Omental fat pad (tissue), 4 donors: ENCODE measurements at places on chromosomes 7 and 10.

- DNase-seq: no peak
These were observed 90.4 kb upstream of the MYO3A start for GRCh38 chr10:25843551-25844170.

DNA sequence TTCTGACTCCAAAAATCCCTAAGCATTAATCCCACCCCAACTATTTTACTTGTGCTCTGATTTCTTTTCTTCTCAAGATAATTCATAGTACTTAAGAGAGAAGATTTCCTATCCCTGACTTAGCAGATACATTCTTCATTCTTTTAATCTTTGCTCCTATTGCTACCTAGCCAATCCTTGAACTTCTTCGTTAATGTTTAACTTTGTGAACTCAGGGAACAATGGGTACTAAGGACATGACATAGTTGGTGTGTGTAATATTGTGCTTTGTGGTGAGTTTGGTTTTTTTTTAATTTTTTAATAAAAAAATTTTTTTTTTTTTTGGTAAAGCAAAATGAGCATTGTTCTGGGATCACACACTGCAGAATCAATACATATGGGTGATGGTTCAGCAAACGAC, 166.2 kb downstream of the CHCHD3 start:
- no peak for DNase-seq

GRCh38 chr7:44633254-44634186, 27.1 kb downstream of the OGDH start:
- no peak for DNase-seq

DNA sequence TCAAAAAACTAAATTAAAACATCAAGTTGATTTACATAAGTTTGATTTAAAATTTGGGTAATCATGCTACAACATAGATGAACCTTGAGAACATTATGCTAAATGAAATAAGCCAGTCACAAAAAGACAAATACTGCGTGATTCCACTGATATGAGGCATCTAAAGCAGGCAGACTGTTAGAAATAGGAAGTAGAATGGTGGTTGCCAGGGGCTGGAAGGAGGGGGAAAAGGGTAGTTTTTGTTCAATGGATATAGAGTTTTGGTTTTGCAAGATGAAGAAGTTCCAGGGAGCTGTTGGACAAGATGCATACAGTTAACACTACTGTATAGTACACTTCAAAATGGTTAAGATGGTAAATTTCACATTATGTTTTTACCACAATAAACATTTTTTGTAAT, 45.0 kb upstream of the IFRD1 start:
- no peak for DNase-seq

- DNase-seq: no peak
These were observed 5.2 kb upstream of the PRKAR2B start for GRCh38 chr7:107039199-107039900.

- no peak for DNase-seq
These were observed 18.4 kb upstream of the MACROH2A2 start for GRCh38 chr10:70034232-70034631.

GRCh38 chr10:87846023-87846422, 17.3 kb downstream of the KLLN start:
- no peak for DNase-seq

GRCh38 chr10:21715531-21716195, 181.6 kb downstream of the MLLT10 start:
- no peak for DNase-seq

DNA sequence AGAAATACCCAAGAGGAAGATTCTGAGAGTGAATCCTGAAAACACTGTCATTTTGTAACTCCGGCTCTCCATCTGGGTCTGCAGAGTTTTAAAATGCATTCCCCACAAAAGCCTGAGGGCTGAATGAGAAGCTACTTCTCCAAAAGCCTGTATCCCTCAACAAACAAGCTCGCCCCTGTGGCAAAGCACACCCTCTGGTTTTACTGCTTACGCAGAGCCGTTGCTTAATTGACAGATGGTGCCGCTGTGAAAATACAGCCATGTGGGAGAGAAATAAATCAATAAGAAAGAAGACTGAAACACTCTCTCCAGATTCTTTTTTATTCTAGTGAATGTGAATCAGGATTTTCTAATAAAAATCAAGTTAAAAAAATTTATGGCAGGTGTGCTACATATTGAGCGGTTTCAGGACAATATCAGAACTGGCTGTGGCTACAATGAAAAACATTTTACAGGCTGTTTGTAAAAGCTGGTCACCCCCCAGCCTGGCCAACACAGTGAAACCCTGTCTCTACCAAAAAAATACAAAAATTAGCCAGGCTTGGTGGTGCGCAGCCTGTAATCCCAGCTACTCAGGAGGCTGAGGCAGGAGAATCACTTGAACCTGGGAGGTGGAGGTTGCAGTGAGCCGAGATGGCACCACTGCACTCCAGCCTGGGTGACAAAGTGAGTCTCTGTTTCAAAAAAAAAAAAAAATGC, 32.5 kb downstream of the C7orf33 start:
- DNase-seq: no peak

GRCh38 chr7:142301923-142302550, 44.2 kb upstream of the PRSS58 start:
- no peak for DNase-seq

- no peak for DNase-seq
These were observed 25.6 kb upstream of the IL15RA start for GRCh38 chr10:6002809-6003510.

DNA sequence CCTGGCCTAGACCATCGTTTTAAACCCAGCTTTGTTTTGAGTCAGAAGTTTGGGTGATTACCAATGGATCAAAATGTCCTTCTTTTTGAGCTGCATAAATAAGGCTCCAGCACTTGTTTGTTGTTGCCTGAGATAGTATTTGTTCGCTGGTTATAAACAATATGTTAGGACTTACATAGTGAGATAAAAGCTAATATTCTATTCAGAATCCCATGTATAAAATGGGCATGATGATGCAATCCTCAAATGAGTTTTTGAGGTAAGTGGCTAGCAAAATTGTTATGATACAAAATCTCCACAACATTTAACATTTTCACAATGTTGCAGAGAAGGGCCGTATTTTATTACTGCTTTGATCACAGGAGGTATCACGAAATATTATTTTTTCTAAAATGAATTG, 48.5 kb downstream of the CFAP43 start:
- no peak for DNase-seq

DNA sequence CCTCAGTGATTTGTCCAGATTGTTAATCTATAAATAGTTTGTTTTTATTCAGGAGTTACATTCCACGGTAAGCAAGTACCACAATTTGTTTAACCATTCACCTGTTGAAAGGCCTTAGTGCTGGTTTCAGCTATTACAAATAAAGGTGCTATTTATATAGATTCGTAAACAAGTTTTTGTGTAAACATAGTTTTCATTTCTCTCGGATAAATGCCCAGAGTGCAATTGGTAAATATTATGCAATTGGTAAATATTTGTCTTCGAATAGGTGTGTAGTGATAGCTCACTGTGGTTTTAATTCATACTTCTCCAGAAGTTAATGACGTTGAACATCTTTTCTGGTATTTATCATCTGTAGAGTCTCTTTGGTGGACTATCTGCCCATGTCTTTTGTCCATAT, 76.4 kb upstream of the RSU1 start:
- no peak for DNase-seq

DNA sequence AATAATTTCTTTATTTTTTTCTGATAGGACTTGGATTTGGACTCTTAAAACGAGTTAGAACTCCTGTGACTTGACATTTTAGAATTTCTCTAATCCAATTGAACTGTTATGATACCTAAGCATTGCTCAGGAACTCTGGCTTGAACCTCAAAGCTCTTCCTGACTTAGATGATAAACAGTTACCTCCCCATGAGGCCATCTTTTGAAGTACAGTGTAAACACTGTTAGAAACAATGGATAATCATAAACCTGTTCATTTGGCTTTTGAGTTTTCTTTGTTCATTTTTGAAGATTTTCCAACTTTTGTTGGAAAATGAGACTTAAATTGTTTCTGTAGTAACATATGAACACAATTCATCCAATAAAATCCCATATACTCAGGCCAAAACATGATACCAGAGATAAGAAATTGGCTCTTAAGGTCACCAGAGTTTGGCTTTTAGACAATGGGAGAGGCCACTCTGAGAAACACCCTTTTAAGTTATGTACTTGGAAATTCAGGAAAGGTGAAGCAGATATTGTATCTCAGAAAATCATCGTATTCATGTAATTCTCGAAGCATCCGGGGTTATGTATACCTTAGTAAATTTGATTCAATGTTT, 59.6 kb downstream of the RUNDC3B start:
- no peak for DNase-seq

- DNase-seq: no peak
These were observed 74.2 kb upstream of the HECW1 start for GRCh38 chr7:43038254-43038653.

- no peak for DNase-seq
These were observed 10.9 kb upstream of the TAS2R39 start for GRCh38 chr7:143172354-143172753.

DNA sequence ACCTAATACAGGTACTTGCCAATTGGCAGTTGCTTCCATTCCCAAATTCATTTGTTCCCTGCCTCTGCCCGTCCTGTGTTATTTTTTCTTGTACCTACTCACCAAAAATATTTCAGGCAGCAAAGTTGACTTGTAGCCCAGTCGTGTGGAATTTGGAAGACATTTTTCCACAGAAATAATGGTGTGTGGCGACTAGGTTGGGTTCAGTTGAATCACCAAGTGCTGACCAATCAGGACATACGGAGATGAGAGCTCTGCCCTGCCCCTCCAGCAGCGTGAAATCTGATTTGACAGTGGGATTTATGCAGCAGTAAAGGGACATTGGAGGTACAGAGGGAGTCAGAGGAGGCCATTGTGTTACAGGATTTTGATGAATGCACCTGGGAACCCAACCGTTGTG, 216.9 kb downstream of the CCDC3 start:
- DNase-seq: no peak

DNA sequence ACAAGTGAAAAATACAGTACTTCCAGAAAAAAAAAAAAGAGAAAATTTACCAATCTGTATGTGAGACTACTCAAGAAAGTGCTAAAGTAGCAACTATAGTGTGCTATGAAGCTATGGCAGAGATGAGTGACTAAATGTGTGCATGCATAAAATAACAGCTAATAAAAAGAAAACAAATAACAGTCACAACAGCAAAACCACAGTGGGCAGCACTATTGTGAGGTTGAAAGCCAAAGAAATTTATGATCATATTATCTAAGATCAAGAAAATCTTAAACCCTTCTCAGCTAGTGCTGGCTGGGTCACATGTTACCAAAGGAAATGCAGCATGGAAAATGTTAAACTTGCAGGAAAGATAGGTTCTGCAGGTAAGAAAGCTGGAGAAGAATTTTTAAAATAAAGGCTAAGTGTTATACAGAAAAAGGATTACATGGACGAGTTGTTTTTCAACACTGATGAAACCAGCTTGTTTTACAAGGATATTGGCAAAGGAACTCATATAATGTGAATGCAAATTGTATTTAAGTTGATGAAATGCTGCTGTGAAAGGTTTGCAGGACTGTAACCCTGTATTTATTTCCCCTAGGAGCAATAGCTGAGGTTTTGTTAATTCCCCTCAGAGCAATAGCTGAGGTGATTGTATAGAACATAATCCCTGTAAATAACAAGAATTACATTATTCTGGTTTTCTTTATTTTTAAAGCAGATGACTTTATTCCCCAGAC, 15.6 kb upstream of the OR2A5 start:
- no peak for DNase-seq

- DNase-seq: no peak
These were observed 18.3 kb upstream of the ITGB1 start for GRCh38 chr10:32976338-32976737.

- no peak for DNase-seq
These were observed 119.5 kb downstream of the GPR158 start for GRCh38 chr10:25294032-25294926.

GRCh38 chr7:34454381-34454780, 203.6 kb upstream of the NPSR1 start:
- DNase-seq: no peak

DNA sequence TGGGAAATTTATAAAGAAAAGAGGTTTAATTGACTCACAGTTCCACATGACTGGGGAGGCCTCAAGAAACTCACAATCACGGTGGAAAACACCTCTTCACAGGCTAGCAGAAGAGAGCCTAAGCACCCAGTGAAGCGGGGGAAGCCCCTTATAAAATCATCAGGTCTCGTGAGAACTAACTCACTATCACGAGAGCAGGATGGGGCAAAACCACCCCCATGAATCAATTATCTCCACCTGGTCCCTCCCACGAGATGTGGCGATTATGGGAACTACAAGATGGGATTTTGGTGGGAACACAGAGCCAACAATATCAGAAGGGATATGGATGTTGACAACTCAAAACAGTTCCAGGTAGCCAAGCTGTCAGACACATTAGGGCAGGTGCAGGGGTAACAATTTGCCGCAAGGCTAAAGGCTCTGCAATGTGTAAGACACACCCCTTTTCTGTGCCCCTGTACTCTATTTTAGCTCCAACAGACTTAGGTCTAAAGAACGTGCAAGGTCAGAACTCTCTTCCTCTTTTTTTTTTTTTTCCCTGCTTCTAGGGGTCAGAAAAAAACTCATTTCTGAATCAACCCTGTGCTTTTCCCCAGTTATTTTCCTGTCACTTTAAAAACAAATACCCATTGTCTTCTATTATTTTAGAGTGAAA, 30.7 kb upstream of the RBM20 start:
- DNase-seq: no peak

GRCh38 chr10:127117125-127117524, 79.3 kb downstream of the INSYN2A start:
- no peak for DNase-seq

DNA sequence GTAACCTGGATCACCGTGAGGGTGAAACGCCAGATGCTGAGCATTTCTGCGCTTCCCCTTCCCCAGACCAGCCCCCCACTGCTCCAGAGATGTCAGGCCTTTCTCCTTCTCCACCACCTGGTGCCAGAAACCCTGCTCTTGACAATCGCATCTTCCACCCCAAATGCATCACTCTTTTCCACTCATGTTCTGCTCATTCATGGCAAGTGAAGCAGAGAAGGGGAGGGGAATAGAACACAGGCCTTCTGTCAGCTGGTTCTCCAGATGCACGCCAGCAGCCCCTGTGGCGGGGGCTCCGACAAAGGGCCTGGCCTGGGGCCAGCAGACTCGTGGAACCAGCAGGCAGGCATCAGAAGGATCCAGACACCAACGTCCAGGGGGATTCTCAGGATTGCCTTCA, 68.5 kb upstream of the SVIL start:
- DNase-seq: no peak

GRCh38 chr7:55490099-55490498, 82.2 kb downstream of the VOPP1 start:
- no peak for DNase-seq
